Heart left ventricle (tissue), 16 donors: ENCODE measurements at places on chromosomes 7 and 10.

DNA sequence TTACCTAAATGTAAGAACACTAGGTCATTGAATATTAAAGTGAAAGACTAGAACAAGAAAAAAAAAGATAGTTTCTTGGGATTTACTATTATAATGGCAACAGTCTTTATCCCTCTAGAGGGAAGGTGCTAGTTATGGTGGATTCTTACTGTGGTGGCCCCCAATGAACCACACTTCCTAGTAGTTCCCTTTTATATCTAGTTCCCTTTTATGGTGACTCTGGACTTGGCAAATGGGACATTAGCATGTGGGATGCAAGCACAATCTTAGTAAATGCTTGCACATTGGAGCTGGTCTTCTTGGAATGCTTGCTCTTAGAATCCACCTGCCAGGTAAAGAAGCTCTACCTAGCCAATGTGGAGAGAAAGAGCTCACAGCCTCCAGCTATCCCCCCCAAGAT lies 430.2 kb downstream of the LRMDA start:
- no peak overlapping the region for H3K27ac ChIP-seq
- H3K4me3 ChIP-seq, result no peak overlapping the region
- H3K36me3 ChIP-seq, result no peaks in the 10 kb centered on the region
- H3K27me3 ChIP-seq, result no peaks in the 10 kb centered on the region

DNA sequence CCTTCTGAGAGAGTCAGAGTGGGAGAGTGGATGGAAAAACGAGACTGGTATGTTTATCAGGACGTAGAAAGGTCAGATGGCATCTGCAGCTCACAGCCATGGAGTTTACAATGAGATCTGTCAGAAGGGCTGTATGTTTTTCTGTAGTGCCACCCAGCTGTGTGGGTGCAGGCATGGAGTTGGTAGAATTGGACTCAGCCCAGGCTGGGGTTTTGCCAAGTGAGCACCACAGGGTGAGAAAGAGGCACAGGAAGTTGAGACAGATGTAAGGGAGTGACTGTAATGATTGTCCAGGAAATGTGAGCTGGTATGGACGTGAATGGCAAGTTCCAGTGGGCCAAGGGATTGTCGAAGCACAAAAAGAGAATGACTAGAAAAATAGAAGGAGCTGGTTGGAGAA lies 9.1 kb upstream of the ZYX start:
- no peaks in the 10 kb centered on the region for H3K4me1 ChIP-seq
- H3K27me3 ChIP-seq, result no peaks in the 10 kb centered on the region
- no peaks in the 10 kb centered on the region for H3K36me3 ChIP-seq
- H3K27ac ChIP-seq, result no peak overlapping the region

- no peak for DNase-seq
- no peaks in the 10 kb centered on the region for H3K27me3 ChIP-seq
- H3K36me3 ChIP-seq, result no peaks in the 10 kb centered on the region
- no peaks in the 10 kb centered on the region for H3K4me1 ChIP-seq
Observed at GRCh38 chr7:118011652-118012051, 138.4 kb upstream of the CTTNBP2 start.

DNA sequence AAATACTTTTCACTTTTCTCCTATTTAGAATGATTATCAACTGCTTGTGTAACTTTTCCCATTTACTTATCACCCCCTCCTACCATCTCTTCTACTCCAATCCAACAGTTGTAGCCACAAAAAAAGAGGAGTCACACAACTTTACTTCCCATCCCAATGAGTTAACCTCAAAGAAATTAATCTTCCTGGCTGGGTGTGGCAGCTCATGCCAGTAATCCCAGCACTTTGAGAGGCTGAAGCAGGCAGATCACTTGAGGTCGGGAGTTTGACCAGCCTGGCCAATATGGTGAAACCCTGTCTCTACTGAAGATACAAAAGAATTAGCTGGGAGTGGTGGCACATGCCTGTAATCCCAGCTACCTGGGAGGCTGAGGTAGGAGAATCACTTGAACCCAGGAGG lies 19.9 kb downstream of the SYPL1 start:
- no peak overlapping the region for H3K27ac ChIP-seq
- peaks cover 19% of the 10 kb centered on the region for H3K36me3 ChIP-seq
- H3K27me3 ChIP-seq, result no peaks in the 10 kb centered on the region
- DNase-seq, result no peak
- peaks cover 6% of the 10 kb centered on the region for H3K4me1 ChIP-seq

DNA sequence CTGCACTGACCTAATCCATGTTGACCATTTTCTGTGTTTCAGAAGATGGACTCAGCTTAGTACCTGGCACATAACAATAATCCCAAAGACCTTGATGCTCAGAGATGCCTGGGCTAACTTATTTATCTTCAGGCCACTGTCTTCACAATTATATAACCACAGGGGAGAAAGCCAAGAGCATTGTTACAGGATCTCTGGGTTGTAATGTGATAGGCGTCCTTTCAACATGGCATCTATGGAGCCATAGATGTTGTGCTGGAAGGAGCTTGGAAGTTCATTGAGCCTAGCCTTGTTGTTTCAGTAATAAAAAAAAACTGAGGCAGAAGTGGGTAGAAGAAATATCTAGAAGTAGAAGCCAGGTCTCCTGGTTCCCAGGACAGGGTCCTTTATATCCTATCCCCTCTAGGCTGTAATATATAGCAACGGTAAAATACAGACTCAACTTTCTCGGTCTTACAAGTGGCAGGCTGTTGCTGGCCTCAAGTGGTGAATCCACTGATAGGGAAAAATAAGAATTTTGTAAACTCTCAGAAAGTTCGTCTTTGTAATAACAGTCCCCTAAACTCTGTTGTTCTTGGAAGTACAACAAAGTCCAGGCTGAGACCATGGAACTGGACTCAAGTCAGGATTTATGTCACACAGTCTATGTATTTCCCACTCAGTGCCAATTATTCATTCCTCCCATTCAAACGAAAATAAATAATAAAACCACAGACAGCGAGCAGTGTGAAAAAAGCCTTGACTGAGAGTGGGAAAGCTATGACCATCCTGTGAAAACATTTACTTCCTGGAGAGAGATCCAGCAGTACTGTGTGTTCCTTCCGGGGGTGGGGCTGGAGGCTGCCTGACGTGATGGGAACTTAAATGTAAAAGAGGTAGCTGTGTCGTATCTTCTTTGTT lies 277.6 kb downstream of the REEP3 start:
- peak overlapping the region; percentile 13 for H3K4me3 ChIP-seq
- H3K36me3 ChIP-seq, result no peaks in the 10 kb centered on the region
- H3K27me3 ChIP-seq, result no peaks in the 10 kb centered on the region
- peaks cover 14% of the 10 kb centered on the region for H3K4me1 ChIP-seq
- peak; percentile 73 for DNase-seq

GRCh38 chr10:63143987-63144386 lies 10.9 kb downstream of the NRBF2 start:
- H3K27ac ChIP-seq, result no peak overlapping the region
- no peak overlapping the region for H3K4me3 ChIP-seq
- no peaks in the 10 kb centered on the region for H3K27me3 ChIP-seq
- H3K36me3 ChIP-seq, result peaks cover 24% of the 10 kb centered on the region
- DNase-seq, result no peak

GRCh38 chr10:29389493-29389892 lies 100.6 kb downstream of the LYZL1 start:
- no peaks in the 10 kb centered on the region for H3K4me1 ChIP-seq
- no peaks in the 10 kb centered on the region for H3K36me3 ChIP-seq
- no peak overlapping the region for H3K27ac ChIP-seq
- DNase-seq, result no peak
- H3K27me3 ChIP-seq, result no peaks in the 10 kb centered on the region
- H3K4me3 ChIP-seq, result no peak overlapping the region
